ENCODE measurements at places on chromosomes 1 and 21.

DNA sequence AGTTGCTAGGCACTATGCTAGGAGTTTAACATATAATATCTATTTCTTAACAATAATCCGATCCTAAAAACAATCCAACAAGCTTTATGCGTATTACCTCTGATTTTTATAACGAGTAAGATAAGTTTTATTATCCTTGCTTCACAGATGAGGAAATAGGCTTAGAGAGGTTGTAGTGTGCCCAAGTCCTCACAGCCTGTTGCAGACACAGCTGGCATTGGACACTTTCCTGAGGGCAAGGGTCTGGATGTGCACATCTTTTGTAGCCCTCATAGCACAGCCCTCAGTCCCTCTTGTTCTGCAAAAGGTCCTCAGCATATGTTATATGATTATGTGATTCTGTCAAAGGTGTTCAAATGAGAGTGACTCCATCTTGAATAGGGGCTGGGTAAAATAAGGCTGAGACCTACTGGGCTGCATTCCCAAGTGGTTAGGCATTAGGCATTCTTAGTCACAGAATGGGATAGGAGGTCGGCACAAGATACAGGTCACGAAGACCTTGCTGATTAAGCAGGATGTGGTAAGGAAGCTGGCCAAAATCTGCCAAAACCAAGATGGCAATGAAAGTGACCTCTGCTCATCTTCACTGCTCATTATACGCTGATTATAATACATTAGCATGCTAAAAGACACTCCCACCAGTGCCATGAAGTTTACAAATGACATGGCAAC lies 75.7 kb upstream of the F3 start:
- no peak for DNase-seq

DNA sequence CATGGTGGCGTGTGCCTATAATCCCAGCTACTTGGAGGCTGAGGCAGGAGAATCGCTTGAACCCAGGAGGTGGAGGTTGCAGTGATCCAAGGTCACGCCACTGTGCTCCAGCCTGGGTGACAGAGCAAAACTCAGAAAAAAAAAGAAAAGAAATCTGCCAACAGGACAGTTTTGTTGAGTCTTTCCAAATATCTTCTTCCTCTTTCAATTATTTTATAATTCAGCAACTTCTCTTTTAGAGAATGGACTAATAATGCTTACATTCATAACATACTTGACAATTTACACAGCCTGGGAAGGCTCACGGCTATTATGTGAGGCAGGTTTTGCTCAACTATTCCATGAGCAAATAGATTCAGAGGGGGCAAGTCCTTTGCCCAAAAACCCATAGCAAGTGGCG lies 18.1 kb downstream of the CNR2 start:
- no peak for DNase-seq

DNA sequence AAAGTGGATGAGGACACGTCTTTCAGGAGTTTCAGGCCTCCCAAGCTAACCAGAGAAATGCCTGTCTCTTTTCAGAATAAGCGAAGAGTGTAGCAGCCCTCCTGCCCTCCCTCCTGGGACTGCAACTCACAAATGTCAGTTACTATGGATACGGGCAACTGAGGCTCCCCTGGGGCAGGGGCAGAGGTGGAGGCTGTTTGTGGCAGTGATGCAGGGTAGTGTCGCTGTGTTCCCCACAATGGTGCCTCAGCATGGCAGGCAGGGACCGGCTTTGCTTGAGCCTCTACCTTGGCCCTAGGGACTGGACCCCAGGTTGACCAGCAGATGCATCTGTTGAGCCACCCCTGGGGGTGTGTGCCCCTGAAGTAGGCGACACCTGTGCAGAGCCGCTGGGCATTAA lies 10.2 kb downstream of the NFASC start:
- DNase-seq = no peak

- DNase-seq = no peak
These were observed 53.4 kb upstream of the CITED4 start for GRCh38 chr1:40915581-40915980.

GRCh38 chr1:45864167-45865106 lies 61.0 kb downstream of the MAST2 start:
- DNase-seq = no peak

DNA sequence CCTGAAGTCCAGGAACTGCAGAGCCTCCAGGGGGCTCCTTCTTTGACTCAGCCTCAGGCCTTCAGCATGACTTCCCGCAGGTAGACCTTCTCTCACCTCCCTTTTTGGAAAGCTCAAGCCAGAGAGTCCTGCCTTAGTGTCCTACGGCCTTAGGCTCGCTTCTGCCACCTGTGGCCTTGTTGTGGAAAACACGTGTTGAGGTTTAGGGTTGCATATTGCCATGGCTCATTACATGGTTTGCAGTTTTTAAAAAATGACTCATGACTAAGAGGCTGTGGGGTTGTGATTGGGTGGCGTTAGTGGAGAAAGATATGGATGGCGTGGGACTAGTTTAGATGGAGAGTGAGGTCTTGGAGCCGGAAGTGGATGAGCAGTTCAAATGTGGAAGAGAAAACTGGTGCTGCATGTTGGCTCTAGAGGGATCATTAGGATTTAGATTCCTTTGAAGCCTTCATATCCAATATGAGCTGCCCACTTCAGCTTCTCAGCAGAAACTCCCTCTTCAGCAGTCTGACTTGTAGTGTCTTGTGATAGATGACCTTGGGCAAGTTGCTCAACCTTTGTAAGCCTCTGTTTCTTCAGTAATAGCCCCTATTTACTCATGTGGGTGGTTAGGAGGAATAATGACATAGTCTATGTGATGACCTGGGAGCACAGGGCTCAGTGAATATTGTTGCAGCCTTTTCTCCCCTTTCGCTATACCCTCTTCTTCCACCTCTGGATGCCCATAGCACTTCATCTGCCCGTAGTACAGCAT lies 6.5 kb upstream of the FGGY start:
- DNase-seq = no peak

DNA sequence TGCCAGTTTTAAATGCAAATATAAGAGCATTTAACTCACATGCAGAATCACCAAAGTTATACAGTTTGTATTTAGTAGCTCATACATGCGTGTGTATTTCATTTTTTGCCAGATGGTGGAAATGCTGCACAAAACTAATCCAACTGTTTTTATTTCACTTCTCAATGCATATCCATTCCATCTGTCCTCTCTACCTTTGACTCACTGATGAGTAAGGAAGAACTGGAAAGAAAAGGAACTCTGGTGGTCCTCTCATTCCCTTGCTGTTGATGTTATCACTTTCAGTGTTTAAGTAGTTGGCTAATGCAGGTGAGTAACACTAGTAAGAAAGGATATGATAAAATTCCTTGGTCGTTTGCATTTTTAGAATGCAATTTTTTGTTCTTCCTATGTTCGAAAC lies 5.7 kb upstream of the SLC1A7 start:
- DNase-seq = no peak

DNA sequence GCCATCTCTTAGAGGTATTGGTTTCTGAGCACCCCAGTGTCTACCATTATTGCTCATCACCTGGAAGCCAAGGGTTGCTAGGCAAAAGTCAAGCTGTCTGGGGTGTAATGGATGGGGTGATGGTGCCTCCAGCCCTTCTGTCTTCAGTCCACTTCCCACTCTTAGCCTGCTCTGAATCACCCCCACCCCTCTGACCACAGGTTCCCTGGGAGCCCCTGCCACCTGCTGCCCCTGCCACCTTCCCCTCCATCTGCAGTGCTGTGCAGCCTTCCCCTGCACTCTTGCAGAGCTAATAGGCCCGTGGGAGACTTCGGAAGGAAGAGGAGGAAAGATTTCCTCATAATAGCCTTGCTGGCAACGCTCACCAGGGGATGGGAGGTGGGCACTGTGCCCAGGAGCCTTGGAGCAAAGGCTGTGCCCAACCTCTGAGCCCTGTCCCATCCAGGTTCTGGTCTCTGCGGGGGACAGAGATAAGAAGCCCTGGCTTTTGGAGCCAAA lies 35.5 kb downstream of the CAPN2 start:
- no peak for DNase-seq

DNA sequence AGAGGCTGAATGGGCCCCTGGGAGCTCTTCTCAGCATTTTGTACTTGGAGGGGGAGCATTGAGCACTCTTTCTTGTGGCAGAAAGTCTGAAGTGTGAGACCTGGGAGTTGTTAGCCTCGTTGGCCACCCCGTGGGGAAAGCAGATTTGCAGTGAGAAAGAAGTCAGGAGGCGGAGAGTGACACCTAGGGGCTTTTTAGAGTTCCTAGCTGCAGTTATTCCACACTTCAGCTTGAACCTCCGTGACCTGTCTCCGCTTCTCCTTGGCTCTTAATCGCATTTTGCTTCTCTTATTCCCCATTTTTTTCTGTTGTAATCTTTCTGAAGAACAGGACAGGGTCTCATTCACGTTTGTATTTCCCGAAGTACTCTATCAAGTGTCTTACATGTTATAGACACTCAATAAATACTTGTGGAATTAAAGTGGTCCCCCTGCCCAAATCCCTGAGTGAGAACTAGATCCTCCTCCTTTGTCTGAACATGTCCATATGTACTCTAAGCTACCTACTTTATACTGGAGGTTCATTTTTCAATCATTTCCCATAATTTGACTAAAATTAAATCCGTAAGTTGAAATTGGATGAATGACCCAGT lies 14.5 kb upstream of the C1orf141 start:
- DNase-seq = peak; percentile 56

GRCh38 chr1:101198842-101199636 lies 37.8 kb upstream of the S1PR1 start:
- no peak for DNase-seq

Measured in right hindlimb (tissue), 1 donor.